NCI-H460 (cell line): ENCODE measurements at places on chromosomes 6 and 20. TPM values are rescaled to one million over a fixed set of nuclear protein-coding genes. Genes with fewer than 3 reads are reported as not detected.

Gene CCN6
- not detected in 2 replicates for total RNA-seq

Gene GTSF1L
- total RNA-seq = not detected in 2 replicates

Gene POU5F1
- total RNA-seq = not detected in 2 replicates

Gene CLVS2
- total RNA-seq = not detected in 2 replicates

Gene HLA-DQB1
- total RNA-seq = 0.17 TPM in 1 of 2 replicates, not detected in the other

Gene SLC17A1
- not detected in 2 replicates for total RNA-seq

Gene FAM209B
- not detected in 2 replicates for total RNA-seq

Gene SOD2
- 125 and 135 TPM in 2 replicates for total RNA-seq

Gene SAMD10
- total RNA-seq = 2.6 and 3.6 TPM in 2 replicates

Gene CD83
- 1.7 and 2.7 TPM in 2 replicates for total RNA-seq

Gene HLA-DOB
- total RNA-seq = 0.40 and 0.58 TPM in 2 replicates

Gene GRIK2
- not detected in 2 replicates for total RNA-seq

GRCh38 chr6:75308250-75308988 lies 23.8 kb upstream of the TMEM30A start:
- DNase-seq = no peak

GRCh38 chr6:7899889-7900213 lies 10.7 kb downstream of the TXNDC5 start:
- DNase-seq = no peak

DNA sequence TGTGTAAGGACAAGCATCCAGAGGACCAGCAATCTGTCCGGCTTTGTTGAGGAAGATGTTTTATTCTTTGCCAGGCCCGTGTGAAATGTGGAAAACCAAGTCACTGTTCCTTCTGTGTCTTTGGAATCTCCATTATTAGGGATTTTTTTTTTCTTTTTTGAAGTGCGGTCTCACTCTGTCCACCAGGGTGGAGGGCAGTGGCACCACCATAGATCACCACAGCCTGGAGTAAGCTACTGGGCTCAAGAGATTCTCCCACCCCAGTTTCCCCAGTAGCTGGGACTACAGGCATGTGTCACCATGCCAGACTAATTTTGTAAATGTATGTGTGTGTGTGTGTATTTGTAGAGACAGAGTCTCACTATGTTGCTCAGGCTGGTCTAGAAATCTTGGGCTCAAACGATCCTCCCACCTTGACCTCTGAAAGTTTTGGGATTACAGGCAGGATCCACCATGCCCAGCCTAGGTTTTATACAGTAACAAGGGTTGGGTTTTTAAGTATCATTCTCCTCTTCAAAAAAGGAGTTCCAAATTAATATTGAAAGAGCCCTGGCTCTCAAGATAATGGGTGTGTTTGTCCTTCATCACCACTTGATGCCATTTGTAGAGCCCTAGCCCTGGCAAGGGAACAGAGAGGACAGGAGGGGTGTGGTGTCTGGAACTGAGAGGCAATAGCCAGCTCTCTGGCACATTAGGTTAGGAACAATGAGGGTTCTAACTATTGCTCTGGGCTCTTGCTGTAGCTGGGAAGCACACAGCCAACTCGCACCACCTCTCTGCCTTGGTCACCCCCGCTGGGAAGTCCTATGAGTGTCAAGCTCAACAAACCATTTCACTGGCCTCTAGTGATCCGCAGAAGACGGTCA lies 3.1 kb downstream of the LAMP5 start:
- DNase-seq = no peak

GRCh38 chr20:31260326-31260932 lies 3.0 kb downstream of the DEFB115 start:
- DNase-seq = peak; percentile 33

DNA sequence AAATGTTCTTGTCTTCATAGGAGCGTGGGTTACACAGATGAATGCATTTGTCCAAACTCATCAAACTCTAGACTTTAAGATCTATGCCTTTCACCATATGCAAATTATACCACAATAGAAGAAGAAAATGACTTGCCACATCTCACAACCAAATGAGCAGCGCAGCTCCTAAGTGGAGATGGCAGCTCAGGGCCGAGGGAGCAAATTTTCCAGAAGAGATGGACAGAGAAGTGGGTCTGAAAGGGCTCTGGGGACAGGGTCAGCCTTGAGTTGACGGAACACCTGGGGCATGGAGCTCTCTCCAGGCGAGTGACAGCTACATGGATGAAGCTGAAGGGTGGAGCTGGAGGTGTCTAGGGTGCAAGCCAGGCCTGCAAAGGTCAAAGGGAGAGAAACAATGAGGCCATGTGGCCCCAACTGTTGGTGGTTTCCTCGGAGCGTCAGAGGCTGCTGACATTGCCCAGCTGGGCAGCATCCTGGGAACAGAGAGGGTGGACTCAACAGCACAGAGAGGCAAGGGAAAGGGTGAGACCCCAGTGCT lies 228.3 kb downstream of the NRN1 start:
- DNase-seq = no peak

- peak; percentile 26 for DNase-seq
These were observed 181.6 kb upstream of the RGS17 start for GRCh38 chr6:153312634-153313033.

- DNase-seq = no peak
These were observed 61.8 kb downstream of the LMBRD1 start for GRCh38 chr6:69735027-69735426.

- no peak for DNase-seq
These were observed 35.9 kb downstream of the ATP9A start for GRCh38 chr20:51732096-51732791.

GRCh38 chr6:151629791-151630190 lies 136.0 kb downstream of the CCDC170 start:
- no peak for DNase-seq

GRCh38 chr20:59074456-59074855 lies 31.9 kb upstream of the PRELID3B start:
- peak; percentile 30 for DNase-seq

DNA sequence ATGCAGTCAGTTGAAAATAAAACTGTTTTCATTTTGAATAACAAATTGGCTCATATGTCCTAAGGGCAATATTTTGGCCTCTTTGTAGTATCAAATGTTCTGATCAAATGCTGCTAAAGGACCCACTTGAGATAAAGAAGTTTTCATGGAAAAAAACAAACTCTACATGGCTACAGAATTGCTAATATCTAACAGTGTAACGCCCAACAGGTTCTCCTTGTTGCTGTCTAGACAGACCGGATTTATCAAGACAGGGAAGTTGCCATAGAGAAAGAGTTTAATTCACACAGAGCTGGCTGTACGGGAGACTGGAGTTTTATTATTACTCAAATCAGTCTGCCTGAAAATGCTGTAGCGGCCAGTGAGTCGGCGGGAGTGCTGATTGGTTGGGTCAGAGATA lies 19.4 kb upstream of the MAN1A1 start:
- no peak for DNase-seq

GRCh38 chr6:33412140-33413009 lies 1.6 kb downstream of the PHF1 start:
- no peak for DNase-seq

GRCh38 chr20:11182720-11183119 lies 508.9 kb upstream of the JAG1 start:
- DNase-seq = no peak

DNA sequence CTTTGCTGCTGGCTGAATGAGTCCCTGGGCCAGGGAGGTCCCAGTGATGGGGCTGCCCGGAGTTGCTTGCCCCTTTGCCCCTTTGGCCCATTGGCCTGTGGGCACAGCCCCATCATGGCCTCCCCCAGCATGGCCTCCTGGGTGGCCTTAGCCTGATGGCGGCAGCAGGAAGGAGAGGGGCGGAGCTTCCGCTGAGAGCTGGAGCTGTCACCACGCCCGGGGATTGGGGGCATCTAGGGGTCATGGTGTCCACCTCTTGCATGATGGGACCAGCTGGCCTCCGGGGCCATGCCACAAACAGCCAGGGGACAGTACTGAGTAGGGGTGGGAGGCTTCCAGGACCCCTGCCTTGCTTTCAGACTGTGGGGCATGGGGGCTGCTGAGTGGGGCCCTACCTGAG lies 31.5 kb upstream of the GATA5 start:
- DNase-seq = no peak

DNA sequence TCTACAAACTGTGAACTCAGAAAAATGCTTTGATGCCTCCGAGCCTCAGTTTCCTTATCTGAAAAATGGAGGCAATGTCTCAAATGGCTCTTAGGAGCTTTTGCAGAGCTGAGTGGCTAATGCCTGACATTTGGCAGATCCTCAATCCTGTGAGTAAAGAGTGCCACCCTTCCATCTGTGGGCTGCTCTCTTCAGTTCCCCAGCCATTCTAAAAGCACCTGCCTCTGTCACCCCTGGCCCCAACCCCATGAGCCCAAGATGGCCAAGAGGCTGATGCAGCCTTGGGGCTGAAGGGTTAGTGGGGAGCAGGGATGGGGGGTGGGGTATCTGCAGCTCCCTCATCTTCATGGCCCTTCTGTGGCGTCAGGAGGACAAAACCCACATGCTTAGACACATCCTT lies 14.5 kb upstream of the GUCA1A start:
- no peak for DNase-seq

DNA sequence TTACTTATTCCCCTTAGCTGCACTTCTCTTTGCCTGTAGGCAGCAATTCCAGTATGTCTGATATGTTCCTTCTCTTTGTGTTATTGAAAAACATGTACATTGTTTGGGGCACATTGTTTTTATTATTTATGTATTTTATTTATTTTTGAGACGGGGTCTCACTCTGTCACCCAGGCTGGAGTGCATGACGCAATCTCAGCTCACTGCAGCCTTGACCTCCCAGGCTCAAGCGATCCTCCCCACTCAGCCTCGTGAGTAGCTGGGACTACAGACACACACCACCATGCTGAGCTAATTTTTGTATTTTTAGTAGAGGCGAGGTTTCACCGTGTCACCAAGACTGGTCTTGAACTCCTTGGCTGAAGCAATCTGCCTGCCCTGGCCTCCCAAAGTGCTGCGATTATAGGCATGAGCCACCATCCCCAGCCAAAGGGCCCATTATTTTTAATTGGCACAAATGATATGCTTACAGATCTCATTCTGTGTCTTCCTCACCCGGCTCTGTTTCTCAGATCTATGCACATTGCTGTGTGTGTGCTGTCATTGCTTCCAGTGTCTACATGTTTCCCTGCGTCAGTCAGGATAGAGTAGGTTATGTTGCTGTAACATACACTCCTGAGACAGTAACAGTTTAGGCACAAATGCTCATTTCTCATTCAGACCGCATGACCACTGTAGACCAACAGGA lies 54.1 kb upstream of the NELFCD start:
- no peak for DNase-seq

DNA sequence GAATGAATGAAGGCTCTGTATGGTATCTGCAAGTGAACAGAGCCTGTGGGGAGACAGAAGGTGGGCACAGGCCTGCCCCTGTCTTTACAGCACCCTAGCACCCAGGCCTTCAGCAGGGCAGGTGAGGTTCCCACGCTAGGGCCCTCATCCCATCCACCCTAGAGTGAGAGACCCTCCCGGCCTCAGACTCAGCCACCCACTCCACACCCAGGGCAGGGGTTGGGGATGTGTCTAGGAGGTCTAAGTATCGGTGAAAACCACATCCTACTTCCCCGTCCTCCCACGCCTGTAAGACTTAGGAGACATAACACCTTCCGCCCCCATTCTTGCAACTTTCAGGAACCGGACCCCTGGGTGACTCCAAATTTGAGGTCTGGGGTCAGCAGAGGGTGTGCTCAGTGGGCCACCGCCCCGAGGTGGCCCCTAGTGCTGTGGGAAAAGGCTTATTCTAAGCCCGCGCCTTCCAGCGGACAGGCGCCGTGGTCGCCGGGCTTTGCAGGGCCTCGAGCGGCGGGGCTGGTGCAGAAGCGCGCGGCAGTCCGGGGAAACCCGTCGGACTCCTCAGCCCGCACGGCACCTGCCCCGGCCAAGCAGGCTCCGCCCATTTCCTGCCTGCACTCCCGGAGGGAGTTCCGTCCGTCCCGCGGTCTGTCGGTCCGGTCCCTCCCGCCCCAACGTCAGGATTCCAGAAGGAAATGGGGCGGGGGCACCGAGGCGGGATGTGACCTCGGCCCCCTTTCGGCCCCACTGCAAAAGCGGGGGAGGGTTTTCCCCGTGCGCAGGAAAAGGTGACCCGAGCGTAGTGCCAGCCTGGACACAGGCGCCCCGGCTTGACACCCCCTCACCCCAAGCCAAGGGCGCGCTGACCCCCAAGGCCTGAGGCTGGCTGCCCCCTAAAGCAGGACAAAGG lies 868 bp downstream of the SAMD10 start:
- DNase-seq = peak; percentile 56

DNA sequence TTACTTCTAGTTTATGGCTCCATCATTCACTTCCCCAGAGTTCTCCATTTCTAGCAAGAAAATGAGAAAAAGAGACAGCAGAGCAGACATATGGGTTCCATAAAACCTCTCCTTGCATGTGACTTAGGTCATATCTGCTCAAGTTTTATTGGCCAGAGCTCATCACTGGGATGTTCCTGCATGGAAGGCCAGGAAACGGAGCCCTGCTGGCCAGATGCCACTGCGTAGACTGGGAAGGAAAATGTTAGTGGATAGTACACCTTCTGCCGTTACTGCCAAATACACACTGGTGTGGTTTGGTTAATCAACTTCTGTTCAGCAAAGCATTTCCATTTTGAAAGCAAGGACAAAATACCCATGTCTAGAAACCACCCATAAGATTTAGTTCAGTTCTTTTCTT lies 220.6 kb upstream of the TSHZ2 start:
- DNase-seq = no peak

GRCh38 chr6:163663575-163663974 lies 249.1 kb downstream of the QKI start:
- DNase-seq = no peak

- no peak for DNase-seq
These were observed 99.8 kb downstream of the TBC1D7 start for GRCh38 chr6:13228264-13229204.

GRCh38 chr6:116238083-116238482 lies 15.8 kb downstream of the TSPYL4 start:
- no peak for DNase-seq

GRCh38 chr6:20349225-20349624 lies 52.5 kb upstream of the E2F3 start:
- DNase-seq = no peak

DNA sequence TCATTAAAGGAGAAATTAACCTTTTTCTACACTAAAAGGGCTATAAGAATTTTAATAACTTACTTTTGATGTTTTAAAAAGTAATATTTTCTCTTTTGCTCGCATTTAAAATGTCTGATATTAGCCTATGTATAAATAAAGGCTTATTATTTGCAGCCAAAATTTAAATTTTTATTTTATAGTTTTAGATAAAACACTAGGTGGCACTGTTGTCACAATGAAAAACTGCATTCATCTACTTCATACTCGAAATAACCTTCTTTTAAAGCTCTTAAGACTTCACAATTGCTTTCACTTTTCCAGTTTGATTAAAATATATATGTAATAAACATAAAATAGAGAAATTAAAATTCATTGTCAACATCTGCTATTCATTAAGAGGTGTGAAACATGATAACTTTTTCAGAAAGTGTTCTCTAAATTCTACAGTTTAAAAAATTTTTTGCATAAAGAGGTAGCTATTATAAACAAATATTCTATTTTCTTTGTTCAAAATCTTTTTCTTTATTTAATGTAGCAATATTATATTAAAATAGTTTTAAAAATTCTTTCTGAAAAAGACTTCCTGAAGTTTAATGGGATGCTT lies 78.8 kb upstream of the DEFB112 start:
- DNase-seq = peak; percentile 8

GRCh38 chr20:37256286-37256685 lies 5.3 kb downstream of the GHRH start:
- no peak for DNase-seq

GRCh38 chr6:106039897-106040592 lies 46.1 kb upstream of the PRDM1 start:
- no peak for DNase-seq
